Lower lobe of right lung (tissue), 2 donors: ENCODE measurements at places on chromosomes 3 and 15. TPM values are rescaled to one million over a fixed set of nuclear protein-coding genes. Genes with fewer than 3 reads are reported as not detected.

DNA sequence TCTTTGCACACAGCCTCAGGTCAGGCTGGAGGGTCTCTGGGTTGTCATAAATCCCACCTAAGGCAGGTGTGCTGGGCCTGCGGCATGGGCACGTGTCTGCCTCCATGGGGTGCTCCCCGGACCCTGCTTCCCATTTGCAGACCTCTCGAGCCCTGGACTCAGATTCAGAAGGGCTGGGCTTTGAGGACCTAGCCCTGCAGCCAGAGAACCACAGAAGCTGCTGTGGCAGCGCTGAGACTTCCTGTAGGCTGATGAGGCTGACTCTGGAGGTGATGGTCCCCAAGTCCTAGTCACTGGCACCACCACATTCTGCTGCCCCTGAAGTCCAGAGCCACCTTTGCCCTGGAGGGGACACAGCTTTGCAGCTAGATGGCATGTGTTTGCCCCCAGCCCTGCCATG is 156.4 kb downstream of the LRRC28 start:
- no peak overlapping the region for H3K4me3 ChIP-seq
- no peaks in the 10 kb centered on the region for H3K27me3 ChIP-seq
- H3K36me3 ChIP-seq = no peaks in the 10 kb centered on the region
- peak overlapping the region; percentile 54 for H3K27ac ChIP-seq
- no peak for DNase-seq
- H3K4me1 ChIP-seq = peaks cover 19% of the 10 kb centered on the region

DNA sequence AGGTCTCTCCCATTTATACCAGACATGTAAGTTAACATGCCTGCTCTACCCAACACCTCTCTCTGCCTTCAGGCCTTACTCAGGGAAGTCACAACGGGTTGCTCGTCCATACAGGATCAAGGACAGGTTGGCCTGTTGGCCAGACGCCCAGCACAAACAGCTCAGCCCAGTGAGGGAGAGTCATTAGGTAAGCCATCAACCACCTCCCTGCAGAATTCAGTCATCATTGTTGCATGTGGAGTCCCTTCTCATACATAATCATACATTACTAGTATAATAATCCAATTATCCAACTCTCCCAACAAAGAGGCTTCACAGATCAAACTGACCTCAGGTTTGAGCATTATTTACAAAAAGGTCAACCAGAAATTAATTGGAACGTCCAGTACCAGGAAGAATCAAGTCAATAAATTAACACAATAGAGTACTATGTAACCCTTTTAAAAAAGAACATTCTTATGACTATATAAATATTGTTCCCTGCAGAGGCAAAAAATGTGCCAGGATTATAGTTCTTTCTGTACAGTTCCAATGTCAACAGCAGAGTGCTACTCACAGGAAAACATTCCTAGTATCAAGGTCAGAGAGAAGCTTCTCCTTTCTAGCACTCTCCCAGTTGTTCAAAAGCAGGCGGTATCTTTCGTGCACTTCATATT is 33.2 kb downstream of the HOMER2 start:
- no peaks in the 10 kb centered on the region for H3K36me3 ChIP-seq
- no peaks in the 10 kb centered on the region for H3K27me3 ChIP-seq
- H3K4me1 ChIP-seq = no peaks in the 10 kb centered on the region
- H3K4me3 ChIP-seq = no peak overlapping the region
- no peak overlapping the region for H3K27ac ChIP-seq
- DNase-seq = peak; percentile 73

- H3K4me3 ChIP-seq = no peak overlapping the region
- H3K4me1 ChIP-seq = no peaks in the 10 kb centered on the region
- no peak for DNase-seq
- no peaks in the 10 kb centered on the region for H3K36me3 ChIP-seq
- peaks cover 6% of the 10 kb centered on the region for H3K27me3 ChIP-seq
- no peak overlapping the region for H3K27ac ChIP-seq
Measured at GRCh38 chr15:97652700-97653167, 307.8 kb upstream of the ARRDC4 start.

DNA sequence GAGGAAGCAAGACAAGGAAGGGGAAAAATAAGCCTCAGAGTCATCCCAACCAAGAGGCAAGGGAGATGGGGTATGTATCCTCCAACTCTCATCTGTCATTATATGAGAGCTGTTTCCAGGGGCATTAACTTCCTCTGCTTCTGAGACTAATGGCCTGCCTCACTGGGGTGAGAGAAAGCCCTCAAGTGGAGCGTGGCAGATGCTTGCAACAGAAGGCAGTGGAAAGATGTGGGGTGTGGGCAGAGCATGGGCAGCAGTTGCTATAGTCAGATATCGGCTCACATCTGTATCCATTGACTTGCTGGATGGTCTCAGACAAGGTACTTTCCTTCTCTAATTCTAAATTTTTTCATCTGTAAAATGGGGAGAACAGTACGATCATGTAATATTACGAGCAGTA is 81.7 kb upstream of the PLCL2 start:
- H3K27me3 ChIP-seq = no peaks in the 10 kb centered on the region
- no peak overlapping the region for H3K27ac ChIP-seq
- H3K4me3 ChIP-seq = no peak overlapping the region
- H3K36me3 ChIP-seq = no peaks in the 10 kb centered on the region
- DNase-seq = no peak

DNA sequence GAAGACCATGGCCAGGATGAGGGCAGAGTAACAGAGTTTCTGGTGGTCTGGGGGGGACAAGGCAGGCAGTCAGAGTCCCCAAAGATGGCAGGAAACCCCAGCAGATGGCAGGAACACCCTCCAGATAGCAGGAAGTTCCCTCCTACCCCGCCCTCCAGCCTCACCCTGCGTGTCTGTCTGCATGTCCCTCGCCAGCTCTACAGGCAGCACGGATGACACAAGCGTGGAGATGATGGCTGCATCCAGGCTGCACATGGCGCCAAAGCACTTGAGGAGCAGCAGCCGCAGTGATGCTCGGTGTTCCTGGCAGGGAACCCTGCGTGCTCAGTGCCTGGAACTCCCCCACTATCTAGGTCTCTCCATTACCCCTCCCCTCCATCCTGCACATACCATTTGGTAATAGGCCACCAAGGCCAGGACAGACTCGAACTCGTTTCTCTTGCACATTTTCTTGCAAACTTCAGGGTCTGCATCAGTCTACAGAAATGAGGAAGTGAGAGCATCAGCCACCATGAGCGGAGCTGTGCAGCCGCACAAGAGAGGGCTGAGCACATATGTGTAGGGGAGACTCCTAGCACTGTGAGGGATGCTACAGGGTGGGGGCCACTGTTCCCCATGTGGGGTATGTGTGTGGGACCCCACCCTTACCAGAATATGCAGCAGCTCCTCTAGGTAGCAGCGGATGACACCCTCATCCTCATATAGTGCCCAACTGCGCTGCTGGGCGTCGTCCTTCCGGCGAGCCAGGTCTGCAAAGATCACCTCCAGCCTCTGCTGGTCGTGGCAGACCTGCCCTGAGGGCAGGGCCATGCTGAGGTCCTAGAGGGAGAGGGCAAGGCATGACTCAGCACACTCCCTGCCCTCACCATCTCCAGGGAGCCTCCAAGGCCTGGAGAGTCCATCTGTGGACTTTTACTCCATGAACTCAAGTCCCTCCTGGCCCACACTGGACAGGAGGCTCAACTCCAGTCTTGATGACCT is 6.0 kb downstream of the NCKIPSD start:
- no peaks in the 10 kb centered on the region for H3K27me3 ChIP-seq
- DNase-seq = no peak
- peaks cover 16% of the 10 kb centered on the region for H3K4me1 ChIP-seq
- no peak overlapping the region for H3K27ac ChIP-seq

DNA sequence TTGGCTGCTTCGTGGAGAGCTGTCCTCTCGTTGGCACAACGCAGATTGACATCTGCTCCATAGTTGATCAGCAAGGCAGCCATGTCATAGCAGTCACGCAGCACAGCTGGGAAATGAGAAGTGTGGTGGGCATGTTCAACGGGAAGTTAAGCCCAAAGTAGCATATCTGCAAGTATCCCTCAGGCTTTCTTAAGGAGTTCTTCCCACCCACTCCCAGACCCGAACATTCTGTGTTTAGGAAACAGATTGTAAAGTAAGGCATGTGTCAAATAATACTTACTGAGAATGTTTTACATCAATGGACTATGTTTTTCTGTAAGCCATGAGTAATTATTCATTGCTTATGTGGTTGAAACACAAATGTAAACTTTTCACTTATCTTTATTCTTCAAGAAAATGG is 9.2 kb downstream of the ASB14 start:
- no peak overlapping the region for H3K27ac ChIP-seq
- no peaks in the 10 kb centered on the region for H3K27me3 ChIP-seq
- H3K4me3 ChIP-seq = no peak overlapping the region
- H3K36me3 ChIP-seq = no peaks in the 10 kb centered on the region
- no peaks in the 10 kb centered on the region for H3K4me1 ChIP-seq

DNA sequence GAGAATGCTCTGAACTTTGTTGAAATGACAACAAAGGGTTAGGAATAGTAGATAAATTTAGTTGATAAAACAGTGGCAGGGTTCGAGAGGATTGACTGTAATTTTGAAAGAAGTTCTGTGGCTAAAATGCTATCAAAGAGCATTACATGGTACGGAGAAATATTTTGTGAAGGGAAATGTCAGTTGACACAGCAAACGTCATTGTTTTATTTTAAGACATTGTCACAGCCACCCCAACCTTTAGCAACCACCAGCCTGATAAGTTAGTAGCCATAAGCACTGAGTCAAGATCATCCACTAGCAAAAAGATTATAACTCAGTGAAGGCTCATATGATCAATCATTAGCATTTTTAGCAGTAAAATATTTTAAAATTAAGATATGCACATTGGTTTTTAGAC is 8.7 kb upstream of the ST3GAL6 start:
- H3K36me3 ChIP-seq = no peaks in the 10 kb centered on the region
- no peak overlapping the region for H3K4me3 ChIP-seq
- H3K4me1 ChIP-seq = no peaks in the 10 kb centered on the region
- DNase-seq = no peak
- H3K27ac ChIP-seq = no peak overlapping the region
- H3K27me3 ChIP-seq = no peaks in the 10 kb centered on the region

GRCh38 chr3:191958980-191959671 is 498.2 kb downstream of the PYDC2 start:
- H3K27ac ChIP-seq = no peak overlapping the region
- DNase-seq = no peak

- H3K27me3 ChIP-seq = peaks cover 3% of the 10 kb centered on the region
- peak overlapping the region; percentile 44 for H3K27ac ChIP-seq
- DNase-seq = no peak
Measured at GRCh38 chr3:126704494-126705214, 614 bp downstream of the CHCHD6 start.

- peaks cover 15% of the 10 kb centered on the region for H3K4me1 ChIP-seq
- no peaks in the 10 kb centered on the region for H3K36me3 ChIP-seq
- no peak for DNase-seq
- no peak overlapping the region for H3K4me3 ChIP-seq
- H3K27me3 ChIP-seq = no peaks in the 10 kb centered on the region
- no peak overlapping the region for H3K27ac ChIP-seq
Measured at GRCh38 chr3:4508048-4508981, 15.2 kb downstream of the ITPR1 start.

- H3K27ac ChIP-seq = no peak overlapping the region
- H3K27me3 ChIP-seq = no peaks in the 10 kb centered on the region
- H3K4me3 ChIP-seq = no peak overlapping the region
- no peaks in the 10 kb centered on the region for H3K36me3 ChIP-seq
- no peak for DNase-seq
Measured at GRCh38 chr3:3627114-3627513, 172.1 kb upstream of the LRRN1 start.

- H3K27ac ChIP-seq = no peak overlapping the region
- no peak overlapping the region for H3K4me3 ChIP-seq
- no peaks in the 10 kb centered on the region for H3K27me3 ChIP-seq
- no peak for DNase-seq
- no peaks in the 10 kb centered on the region for H3K4me1 ChIP-seq
- no peaks in the 10 kb centered on the region for H3K36me3 ChIP-seq
Measured at GRCh38 chr15:61796056-61796455, 264.2 kb downstream of the VPS13C start.

- peaks cover 4% of the 10 kb centered on the region for H3K27me3 ChIP-seq
- H3K36me3 ChIP-seq = no peaks in the 10 kb centered on the region
- peaks cover 26% of the 10 kb centered on the region for H3K4me1 ChIP-seq
- peak overlapping the region; percentile 69 for H3K27ac ChIP-seq
- no peak overlapping the region for H3K4me3 ChIP-seq
Measured at GRCh38 chr3:128549283-128550112, 56.5 kb upstream of the GATA2 start.

LRRN1 gene
- total RNA-seq = 2.0 TPM

KBTBD12 gene
- 0.95 TPM for total RNA-seq

COLQ gene
- total RNA-seq = 2.0 TPM

SLITRK3 gene
- 0.65 TPM for total RNA-seq

IL5RA gene
- total RNA-seq = 5.6 TPM
